A549 (cell line): ENCODE measurements at places on chromosomes 3 and 15. TPM values are rescaled to one million over a fixed set of nuclear protein-coding genes. Genes with fewer than 3 reads are reported as not detected.

Gene TMC3
- not detected in 3 replicates for polyA plus RNA-seq

Gene ZNF770
- 23.8 to 25.1 TPM (median 24.9 TPM) in 3 replicates for polyA plus RNA-seq

Gene GPR149
- not detected in 3 replicates for polyA plus RNA-seq

Gene GRAMD2A
- not detected in 3 replicates for polyA plus RNA-seq

Gene TMEM207
- polyA plus RNA-seq: not detected in 3 replicates

Gene PRKCD
- polyA plus RNA-seq: 10.1 to 11.0 TPM (median 10.2 TPM) in 3 replicates

Gene LSG1
- 37.4 to 40.7 TPM (median 39.9 TPM) in 3 replicates for polyA plus RNA-seq

Gene NR2F2
- polyA plus RNA-seq: 14.4 to 15.7 TPM (median 15.3 TPM) in 3 replicates

Gene KNG1
- polyA plus RNA-seq: 0.04 TPM in 1 of 3 replicates, not detected in the others

Gene GPR15
- polyA plus RNA-seq: not detected in 3 replicates

Gene SEMA3B
- polyA plus RNA-seq: 6.5 to 8.4 TPM (median 7.4 TPM) in 3 replicates

Gene ATP13A5
- polyA plus RNA-seq: not detected in 3 replicates

Gene LRTM1
- not detected in 3 replicates for polyA plus RNA-seq

- DNase-seq: no peak
Measured at GRCh38 chr15:33098094-33099058, 96.1 kb downstream of the FMN1 start.

DNA sequence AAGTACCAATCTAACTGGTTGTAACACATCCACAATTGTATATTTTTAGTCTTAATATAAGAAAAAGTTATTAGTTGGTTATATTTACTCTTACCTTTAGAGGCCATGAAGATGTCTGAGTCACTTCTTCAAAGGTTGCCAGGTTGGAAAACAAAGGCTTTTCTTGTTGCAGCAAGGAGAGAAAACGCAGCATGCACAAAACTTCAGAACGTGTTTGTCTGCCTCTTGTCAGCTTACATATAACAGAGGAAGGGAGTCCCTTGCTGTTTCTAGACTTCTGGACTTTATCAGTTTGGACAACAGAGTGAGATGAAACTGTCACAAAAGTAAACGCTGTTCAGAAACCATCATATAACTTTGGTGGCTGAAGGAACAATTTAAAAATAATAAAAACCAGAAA is at the start of gene PLSCR5:
TSS of gene PLSCR5 (minus strand) at position 241 of the 400 bp plus-strand sequence. CDS start at position 107, 134 bp downstream.
- DNase-seq: no peak

DNA sequence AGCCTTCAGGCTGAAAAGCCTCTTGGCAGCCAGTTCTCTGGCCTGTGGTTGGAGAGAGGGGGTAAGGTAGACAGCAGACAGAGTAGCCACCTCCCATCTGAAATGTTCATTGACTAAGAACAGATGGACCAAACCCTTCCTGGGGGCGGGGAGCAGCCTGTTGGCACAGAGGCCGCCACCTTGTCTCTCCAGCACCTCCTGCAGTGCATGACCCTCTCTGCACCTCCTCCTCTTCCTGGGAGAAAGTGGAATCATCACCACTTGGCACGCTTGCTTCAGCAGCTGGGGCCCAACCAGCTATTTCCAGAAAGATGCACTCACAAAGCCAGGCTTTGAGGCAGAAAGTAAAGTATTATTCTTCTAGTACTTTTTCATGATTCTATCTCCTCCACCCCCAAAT is 313.4 kb upstream of the CHRM5 start:
- DNase-seq: no peak

DNA sequence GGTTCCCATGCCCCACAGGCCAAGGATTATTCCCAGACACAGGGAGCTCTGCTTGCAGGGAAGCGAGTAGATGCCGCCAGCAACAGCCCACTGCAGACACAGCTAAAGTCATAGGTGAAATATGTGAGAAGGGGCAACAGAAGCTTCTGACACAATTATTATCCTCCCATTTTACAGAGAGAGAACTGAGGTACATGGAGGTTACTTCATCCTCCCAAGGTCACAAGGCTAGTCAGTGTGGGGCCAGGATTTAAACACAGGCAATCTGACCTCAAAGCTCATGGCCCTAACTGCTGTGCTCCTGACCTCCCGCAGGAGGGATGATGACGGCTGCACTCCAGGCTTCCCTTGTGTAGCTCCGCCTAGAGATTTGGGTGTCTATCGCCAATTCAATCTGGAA is 15.7 kb upstream of the FSIP1 start:
- no peak for DNase-seq

DNA sequence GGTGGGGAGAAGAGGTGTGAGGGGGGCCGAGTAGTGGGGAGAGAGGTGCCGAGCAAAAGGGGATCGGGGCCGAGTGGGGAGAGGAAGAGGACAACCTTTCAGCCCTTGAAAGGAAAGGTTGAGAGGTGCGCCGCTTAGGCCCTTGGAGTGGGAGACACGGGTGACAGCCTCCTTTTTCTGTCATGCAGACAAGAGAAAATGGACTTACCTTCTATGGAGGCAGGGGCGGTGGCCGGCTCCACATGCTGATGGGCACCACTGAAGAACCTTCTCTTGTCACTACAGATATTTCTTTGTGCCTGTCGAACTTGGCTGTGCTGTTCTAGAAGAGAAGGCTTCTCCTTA is 421 bp downstream of the KLHL18 start:
- DNase-seq: peak; percentile 13

- no peak for DNase-seq
Measured at GRCh38 chr3:54356261-54357045, 234.1 kb downstream of the CACNA2D3 start.

DNA sequence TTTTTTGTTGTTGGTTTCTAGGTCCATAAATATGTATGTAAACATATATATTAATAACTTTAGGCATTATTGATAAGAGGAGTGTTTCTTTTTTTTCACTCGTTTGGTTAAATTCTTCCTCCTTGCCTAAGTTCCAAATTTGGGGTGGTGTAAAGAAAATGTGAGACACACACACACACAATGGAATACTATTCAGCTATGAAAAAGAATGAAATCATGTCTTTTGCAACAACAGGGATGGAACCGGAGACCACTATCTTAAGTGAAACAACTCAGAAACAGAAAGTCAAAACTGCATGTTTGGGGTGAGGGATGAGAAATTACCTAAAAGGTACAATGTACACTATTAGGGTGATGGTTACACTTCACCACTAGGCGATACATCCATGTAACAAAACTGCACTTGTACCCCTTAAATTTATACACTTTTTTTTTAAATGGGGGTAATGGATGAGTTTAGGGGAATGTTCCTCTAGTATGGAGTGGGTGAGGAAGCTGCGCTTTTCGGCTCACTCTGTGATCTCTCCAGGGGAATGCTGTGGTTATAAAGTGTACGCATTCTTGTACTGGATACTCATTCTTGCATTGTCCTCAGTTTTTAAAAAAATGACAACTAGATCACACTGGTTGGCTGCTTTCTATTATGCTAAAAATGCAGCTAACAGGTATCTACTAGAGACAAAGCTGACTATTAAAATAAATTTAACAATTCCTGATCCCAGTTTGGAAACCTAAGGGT is 50.8 kb upstream of the PPARG start:
- DNase-seq: no peak

- no peak for DNase-seq
Measured at GRCh38 chr3:111197485-111197884, 125.9 kb downstream of the NECTIN3 start.

DNA sequence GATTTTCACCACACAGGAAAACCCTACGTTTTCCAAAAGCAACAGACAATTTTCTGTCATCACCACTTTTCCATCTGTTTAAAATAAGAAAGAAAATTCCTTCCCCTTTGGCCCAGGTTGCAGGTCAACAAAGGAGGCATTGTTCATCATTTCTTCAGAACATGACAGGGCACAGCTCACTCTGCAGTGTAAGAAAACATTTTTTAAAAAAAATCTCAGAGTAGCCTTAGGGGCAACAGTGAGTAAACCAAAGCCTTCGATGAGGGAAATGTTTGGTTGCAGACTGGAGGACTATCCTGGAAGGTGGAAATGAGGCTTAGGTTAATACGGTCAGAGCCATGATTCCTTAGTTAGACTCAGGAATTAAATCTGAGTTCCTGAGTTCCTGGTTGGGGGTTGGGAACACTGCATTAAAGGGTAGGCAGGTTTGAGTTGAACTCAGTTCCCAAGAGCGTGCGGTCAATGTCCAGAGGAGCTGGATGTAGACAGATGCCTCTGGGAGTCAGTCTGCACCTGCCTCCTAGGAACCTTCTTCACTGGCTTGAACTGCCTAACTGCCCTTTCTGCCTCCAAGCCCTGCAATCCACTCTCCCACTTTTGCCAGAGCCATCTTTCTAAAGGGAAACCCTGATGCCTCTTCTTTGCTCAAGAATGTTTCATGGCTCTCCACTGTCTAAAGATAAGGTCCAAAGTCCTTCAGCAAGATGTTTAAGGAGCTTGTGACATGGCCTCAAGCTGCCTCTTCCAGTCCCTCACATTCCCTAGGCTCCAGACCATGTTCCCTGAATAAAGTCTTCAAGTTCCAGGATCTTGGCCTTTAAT is 3.3 kb upstream of the HES1 start:
- no peak for DNase-seq

- no peak for DNase-seq
Measured at GRCh38 chr3:163391407-163392181, 1686.7 kb downstream of the SI start.

- peak; percentile 39 for DNase-seq
Measured at GRCh38 chr3:176814285-176814684, 383.0 kb downstream of the TBL1XR1 start.

GRCh38 chr3:98734735-98735134 is 28.4 kb upstream of the ST3GAL6 start:
- DNase-seq: no peak

DNA sequence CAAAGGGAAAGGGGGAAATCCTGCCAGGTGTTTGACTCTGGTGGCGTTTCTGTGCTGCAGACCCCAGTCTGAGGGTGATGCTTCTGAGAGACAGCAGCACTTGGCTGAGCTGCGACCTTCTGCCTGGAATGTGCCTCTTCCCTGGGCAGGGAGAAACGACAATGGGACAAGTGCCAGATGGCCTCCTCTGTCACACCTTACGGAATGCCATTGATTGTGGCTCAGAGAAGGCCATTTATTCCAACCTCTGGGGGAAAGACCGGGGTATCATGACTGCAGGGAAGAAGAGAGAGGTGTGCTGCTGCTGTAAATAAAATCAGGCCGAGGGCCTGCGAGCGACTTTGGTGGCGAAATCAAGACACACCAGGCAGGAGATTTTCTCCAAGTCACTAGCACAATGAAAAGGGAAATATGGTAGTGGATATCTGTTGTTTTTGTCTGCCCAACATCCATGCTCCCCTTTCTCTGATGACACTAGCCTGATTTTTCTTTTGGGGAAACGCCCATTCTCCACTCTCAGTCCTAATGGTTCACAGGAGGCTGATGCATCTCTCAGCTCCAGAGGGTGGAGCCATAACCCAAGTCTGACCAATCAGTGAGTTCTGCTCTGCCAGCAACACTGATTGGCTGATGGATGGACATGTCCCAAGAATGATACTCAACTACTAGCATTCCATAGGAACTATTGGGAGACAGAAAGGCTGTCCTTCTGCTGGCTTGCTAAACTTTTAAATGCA is 336.1 kb downstream of the FOXP1 start:
- DNase-seq: peak; percentile 49

DNA sequence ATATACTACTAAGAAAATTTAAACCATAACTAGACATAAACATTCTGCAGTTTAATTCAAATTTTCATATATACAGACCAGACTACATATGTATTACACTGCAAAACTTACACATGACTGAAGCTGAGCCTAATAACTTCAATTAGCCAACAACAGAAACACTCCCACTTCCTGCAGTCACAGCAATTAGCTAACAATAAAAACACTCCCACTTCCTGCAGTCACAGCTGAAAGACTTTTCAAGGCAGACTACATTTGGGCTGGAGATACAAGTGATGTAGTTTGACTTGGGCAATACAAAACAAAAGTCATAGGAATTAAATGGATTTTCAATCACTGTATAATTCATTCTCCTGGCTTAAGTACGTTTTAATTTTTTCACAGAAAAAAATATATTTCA is 10.3 kb downstream of the TM2D3 start:
- no peak for DNase-seq

- DNase-seq: no peak
Measured at GRCh38 chr3:40828741-40829415, 304.1 kb downstream of the ZNF621 start.

- DNase-seq: no peak
Measured at GRCh38 chr3:150755902-150756301, 7.1 kb downstream of the SIAH2 start.
